ENCODE measurements at places on chromosomes 12 and 14.

GRCh38 chr14:104406831-104407230, 172.7 kb upstream of the C14orf180 start:
- DNase-seq: no peak

- DNase-seq: no peak
These were observed 3.5 kb upstream of the HOXC6 start for GRCh38 chr12:54024581-54025305.

DNA sequence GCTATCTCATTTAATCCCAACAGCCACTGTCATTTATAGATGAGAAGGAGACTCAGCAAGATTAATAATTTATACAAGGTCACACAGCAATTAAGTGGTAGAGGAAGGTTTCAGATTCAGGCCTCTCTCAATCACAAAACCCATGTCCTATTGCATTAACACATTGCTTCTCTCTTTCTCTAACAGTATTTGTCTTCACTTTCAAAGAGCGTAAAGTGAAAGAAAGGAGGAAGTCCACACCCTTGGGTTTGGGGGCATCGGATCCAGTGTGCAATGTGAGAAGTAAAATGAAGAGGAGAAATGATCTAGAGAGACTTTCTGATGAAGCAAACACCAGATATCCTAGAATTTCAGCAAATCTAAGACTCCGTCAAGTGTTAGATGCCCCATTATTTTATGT, 7.0 kb upstream of the VRK1 start:
- no peak for DNase-seq

DNA sequence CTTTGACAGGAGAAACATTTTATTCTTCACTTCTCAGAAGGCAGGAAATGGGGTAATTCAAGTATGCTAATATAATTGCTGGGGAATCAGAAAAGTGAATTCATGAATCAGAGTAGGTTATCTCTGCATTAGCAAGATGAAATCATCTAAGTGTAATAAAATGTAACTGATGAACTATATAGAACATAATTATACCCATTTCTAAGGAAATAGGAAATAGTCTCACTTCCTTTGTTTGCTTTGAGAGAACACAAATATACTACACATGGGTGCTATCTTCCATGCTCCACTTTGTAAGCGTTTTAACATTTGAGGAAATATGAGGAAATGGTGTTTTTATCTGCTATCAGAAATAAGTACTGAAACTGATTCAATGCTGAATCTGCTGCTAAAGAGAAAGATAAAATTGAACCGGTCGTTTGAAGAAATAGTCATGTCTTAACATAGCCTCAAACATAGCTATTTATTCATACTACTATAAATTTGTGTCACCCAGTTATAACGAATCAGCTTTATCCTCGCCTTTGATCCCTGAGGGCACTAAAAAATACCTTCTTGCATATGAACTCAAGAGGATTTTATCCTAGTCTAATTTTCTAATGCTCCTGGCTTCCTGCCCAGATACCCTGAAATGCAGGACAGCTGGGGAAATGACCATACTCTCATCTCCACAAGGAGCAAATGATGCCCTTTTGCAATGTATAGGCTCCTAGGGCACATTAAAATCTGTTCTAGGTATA, 696.0 kb downstream of the C12orf50 start:
- no peak for DNase-seq

DNA sequence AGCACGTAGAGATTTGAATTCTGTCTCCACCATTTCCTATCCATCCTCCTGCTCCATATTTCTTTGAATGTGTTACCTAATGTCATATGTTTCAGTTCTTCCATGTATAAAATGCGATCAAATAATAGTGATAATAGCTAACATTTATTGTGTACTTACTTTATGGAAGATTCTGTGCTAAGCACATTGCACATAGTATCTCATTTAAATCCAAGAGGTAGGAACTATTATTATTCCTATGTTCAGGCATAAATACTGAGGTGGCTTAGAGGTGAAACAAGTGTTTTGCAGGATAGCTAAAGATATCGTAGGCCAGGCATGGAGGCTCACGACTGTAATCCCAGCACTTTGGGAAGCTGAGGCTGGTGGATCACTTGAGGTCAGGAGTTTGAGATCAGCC, 17.5 kb upstream of the AICDA start:
- DNase-seq: no peak

DNA sequence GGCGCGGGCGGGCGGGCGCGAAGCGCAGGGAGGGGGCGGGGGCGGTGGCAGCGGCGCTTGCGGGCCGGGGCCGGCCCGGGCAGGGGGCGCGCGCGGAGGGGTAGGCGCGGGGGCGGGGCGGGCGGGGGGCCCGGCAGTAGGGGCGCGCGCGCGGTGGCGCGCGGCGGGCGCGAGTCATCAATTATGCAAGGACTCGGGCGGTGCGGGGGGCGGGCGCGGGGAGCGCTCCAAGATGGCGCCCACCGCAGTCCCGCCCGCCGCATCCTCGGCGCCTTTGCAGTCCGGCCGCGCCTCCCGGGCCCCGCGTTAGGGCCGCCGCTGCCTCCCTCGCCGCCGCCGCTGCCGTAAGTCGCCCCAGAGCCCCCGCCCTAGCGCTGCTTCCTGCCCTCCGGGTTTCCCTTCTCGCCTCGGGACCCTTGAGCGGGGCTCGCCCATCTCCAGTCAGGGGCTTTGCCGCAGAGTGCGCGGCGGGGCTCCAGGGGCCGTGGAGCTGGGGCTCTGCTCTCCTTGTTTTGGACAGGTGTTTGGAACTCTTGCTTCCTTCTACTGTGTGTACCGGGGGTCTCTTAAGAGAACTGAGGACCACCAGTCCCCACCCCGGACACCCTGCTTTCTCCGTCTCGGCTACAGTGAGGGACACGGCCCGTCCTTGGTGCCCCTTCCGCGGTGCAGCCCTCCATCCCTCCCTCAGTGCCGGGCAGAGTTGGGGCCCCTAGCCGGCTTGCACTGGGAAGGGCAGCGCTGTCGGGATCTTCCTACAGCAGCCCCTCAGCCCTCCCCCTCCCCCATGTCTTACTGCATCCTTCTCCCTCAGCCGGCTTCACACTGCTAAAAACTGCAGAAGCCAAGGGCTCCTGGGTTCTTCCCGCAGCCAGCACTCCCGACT, at the start of gene SCN8A:
TSS of gene SCN8A (plus strand) at position 218 of the 886 bp plus-strand sequence. CDS start 71,585 bp downstream, outside the sequence.
- peak; percentile 78 for DNase-seq

- no peak for DNase-seq
These were observed 21.1 kb downstream of the PRKCH start for GRCh38 chr14:61342486-61342885.

DNA sequence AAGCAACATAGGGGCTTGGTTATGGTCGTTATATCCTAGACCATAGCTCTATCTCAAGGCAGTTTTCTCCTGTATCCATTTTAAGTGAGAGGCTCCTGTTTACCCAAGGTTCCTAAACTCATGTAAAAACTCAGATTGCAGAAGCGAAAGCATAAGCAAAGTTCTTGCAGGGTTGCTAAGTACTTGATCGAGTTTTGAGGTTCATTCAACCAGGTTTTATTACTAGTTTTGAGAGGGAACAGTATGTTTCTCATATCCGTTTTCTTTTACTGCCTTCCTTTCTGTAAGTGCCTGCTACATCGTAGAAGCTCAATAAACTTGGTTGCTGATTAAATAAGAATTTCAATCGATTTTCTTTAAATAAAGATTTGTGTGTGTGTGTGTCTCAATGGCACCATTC, 5.1 kb downstream of the AKAP3 start:
- DNase-seq: no peak

GRCh38 chr12:114681116-114681871, 2.7 kb downstream of the TBX3 start:
- DNase-seq: no peak

Measured in caudate nucleus (tissue), 63 donors.